ENCODE measurements at places on chromosomes 2 and 18.

DNA sequence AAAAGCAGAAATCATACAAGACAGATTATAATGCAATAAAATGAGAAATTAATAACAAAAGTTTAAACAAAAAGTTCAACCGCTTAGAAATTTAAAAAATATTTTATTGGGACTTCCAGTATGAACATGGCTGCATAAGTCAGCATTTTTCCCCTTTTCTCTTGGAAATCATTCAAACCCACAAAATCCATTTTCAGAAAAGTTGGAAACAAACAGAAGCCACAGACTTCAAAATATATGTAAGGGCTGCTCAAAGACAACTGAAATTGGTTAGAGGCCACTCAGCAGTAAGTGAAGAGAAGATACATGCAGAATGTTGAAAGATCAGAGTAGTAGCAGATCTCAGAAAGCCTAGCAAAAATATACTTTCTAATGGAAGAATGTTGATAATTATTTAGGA, 194.0 kb downstream of the DYSF start:
- no peak for DNase-seq

DNA sequence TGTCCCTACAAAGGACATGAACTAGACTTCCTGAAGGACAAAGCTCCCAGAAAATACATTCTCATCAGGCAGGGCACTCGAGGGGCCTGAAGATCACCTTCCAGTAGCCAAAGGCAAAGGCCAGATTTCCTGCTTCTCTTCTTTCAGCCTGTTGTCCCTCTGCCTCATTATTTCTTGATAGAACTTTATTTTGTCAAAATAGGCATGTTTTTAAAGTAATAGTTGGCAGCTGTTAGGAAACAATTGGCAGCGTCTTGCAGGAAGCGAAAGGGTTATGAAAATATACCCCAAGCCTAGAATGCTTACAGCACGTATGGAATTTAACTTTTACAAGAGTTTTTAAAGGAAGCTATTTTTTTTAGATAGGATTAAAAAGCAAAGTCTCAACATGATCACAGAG, 74.9 kb downstream of the LINC00305 start:
- DNase-seq, result no peak

- DNase-seq, result peak; percentile 63
These were observed 972 bp upstream of the DLX2 start for GRCh38 chr2:172103471-172104272.

DNA sequence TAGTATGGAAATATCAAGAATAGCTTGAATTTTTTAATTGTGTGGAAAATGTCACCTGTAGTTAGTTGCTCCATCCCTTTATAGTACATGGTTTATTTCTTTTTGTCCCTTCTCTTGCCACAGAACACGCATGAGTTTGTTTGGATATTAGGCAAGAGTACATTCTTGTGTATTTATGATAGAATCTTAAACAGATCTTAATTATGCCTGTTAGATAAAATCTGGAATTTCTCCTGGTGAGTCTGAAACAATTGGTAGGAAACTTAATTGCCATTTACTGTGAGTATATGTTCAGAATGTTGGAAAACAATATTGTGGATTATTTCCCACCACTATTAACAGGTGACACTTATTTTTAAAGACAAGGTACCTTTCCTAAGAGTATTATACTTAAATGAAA, 30.2 kb upstream of the CABYR start:
- DNase-seq, result no peak

- peak; percentile 86 for DNase-seq
These were observed 73.8 kb downstream of the TRABD2A start for GRCh38 chr2:84807063-84807485.

- no peak for DNase-seq
These were observed 47.1 kb downstream of the HS1BP3 start for GRCh38 chr2:20603791-20604190.

DNA sequence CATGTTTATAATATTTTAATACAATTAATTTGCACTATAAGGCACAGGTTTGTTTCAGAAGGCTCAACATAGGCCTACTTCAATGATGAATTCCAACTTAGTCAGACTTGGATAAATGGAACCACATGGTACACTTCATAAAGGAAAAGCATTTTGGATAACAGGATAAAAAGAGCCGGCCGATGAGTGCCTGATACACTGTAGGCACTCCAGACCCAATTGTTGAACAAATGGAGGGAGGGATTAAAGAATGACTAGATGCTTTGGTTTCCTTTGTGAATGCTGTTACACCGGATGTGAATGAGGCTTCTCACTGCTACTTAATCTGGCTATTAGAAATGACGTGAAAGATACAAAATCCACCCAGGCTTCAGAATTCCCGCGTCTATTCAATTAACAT, 104.1 kb upstream of the KCTD1 start:
- no peak for DNase-seq

DNA sequence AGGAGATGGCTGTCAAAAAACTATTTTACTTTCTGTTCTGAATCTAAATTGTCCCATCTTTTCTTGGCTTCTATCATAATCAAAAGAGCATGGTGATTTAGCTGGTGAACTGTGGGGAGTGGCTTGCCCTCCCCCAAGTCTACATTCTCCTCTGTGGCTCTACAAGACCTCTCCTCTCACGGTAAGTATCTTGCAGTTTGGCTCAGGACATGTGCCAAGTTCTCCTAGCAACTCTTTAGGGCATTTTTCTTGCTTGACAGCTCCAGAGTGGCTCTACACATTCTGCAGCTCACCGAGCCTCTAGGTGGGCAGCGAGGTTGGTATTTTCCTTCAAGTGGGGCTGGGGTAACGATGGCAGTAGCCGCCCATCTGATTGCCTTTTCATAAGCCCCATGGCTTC, 29.1 kb downstream of the SLC4A5 start:
- no peak for DNase-seq

GRCh38 chr2:1698188-1698945, 45.9 kb downstream of the PXDN start:
- DNase-seq, result no peak

DNA sequence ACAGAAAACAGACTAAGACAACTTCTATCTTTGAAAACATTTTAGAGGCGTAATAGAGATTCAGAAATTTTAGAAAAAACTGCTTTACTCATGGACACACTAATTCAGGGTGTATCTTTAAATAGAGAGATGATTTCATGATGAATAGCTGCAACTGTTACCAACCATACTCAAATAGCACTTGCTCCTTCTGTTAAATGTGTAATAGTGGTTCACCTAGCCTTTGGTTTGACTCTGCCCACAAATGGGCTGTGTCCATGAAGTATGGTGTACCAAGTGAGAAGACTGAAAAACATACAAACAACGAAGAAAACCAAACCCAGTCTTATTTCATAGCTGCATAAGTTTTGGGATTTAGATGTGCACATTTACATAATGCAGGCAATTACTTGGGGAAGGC, 610.6 kb downstream of the PLCL1 start:
- DNase-seq, result no peak

- DNase-seq, result no peak
These were observed 205.1 kb downstream of the TNS1 start for GRCh38 chr2:217797661-217798069.

DNA sequence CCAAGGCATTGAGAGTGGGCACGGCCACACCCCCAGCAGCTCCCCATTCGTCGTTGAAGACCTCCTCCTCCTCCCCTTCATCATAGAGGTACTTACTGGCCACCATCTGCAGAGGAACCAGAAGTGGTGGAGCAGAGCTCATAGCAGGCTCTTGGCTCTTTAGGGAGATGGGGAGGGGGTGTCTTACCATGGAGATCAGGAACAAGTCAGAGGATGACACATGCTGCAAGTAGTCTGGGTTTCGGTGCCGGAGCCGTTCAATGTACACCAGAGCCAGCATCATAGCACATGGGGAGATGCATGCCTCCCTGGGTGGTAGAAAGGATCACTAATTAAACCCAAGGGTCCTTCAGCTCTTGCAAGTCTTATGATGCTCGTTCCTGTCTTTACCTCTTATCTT, 1.9 kb downstream of the CNPPD1 start:
- DNase-seq, result no peak

DNA sequence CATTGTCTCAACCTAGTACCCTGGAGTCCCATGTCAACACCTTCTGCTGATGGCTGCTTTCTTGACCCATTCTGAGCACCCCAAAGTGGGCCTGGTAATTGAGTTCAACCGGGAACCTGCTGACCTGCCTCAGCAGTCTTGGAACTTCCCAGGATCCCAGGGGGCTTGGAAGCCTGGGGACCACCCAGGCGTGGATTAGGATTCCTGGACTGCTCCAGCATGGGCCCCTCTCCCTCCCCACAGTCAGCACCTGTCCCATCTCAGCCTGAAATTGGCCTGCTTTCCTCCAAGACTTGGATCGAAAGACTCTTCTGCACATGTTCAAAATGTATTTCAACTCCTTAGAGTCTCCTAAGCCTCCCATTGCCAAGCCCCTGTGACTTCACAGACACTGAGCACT, 15.4 kb upstream of the MRPL33 start:
- no peak for DNase-seq

GRCh38 chr2:28643327-28643726, 108.3 kb upstream of the PPP1CB start:
- DNase-seq, result no peak

- DNase-seq, result no peak
These were observed 18.8 kb upstream of the SOX11 start for GRCh38 chr2:5673145-5674025.

- DNase-seq, result no peak
These were observed 145.8 kb downstream of the ESCO1 start for GRCh38 chr18:21454725-21455124.

GRCh38 chr18:9405130-9405529, 70.2 kb upstream of the RALBP1 start:
- no peak for DNase-seq

DNA sequence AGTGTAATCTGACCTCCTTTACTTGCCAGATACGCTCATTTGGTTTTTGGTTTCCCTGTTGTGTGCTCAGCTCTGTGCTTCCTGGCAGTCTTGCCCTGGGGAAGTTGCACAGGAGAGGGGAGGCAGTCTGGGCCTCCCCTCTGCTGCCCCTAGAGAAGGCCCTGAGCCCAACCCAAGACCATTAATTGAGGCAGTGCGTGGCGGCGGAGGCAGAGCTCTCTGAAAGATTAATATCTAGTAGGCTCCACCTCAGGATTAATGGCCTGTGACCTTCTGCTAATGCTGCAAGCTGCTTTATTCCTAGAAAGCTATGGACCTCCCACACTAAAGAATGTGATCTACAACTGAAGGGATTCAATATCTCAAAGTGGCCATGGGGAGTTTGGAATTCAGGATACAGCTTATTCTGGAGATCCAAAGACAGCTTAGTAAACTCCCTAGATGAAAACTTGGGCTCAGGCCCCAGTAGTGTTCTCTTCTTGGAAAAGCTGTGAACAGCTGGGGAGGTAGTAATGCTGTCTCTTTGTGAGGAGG, 41.4 kb upstream of the MAPRE2 start:
- DNase-seq, result no peak

DNA sequence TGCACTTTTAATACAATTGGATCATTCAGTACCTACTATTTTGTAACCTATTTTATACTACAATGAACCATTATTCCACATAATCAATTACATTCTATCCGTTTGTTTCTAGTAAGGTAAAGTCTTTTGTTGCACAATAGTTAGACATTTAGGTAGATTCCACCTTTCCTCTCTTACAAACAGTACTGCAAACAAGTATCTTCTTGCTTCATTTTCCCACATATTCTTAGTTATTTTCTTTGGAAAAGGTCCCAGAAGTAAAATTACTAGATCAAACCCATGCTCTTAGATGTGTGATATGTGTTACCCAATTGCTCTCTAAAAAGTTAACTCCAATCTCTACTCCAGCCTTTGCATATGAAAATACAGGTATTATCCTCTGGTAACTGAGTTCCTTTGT, 49.6 kb downstream of the SPIRE1 start:
- DNase-seq, result no peak

GRCh38 chr2:163640542-163641193, 95.1 kb downstream of the FIGN start:
- no peak for DNase-seq

- no peak for DNase-seq
These were observed 35.8 kb upstream of the ACSL3 start for GRCh38 chr2:222825031-222825430.

- DNase-seq, result no peak
These were observed 1.2 kb downstream of the SLC39A6 start for GRCh38 chr18:36127836-36128529.

GRCh38 chr2:42106257-42106816, 58.5 kb downstream of the PKDCC start:
- DNase-seq, result no peak

DNA sequence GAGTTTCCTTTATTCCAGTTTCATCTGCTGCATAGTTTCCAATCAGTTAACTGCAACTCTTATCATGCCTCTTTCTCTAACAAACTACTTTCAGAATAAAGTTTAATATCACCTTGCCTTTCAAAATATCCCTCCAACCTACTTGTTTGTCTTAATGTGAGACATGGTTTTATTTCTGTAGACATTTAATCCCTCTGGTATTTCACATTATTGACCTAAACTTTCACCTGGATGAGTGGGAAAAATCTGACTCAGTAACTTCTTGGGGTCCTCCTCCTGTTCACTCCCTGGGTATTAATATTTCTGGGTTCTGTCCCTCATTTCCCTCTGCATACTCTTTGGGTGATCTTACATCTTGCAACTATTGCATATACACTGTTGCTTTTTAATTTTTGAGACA, 27.9 kb downstream of the MSH6 start:
- DNase-seq, result no peak

DNA sequence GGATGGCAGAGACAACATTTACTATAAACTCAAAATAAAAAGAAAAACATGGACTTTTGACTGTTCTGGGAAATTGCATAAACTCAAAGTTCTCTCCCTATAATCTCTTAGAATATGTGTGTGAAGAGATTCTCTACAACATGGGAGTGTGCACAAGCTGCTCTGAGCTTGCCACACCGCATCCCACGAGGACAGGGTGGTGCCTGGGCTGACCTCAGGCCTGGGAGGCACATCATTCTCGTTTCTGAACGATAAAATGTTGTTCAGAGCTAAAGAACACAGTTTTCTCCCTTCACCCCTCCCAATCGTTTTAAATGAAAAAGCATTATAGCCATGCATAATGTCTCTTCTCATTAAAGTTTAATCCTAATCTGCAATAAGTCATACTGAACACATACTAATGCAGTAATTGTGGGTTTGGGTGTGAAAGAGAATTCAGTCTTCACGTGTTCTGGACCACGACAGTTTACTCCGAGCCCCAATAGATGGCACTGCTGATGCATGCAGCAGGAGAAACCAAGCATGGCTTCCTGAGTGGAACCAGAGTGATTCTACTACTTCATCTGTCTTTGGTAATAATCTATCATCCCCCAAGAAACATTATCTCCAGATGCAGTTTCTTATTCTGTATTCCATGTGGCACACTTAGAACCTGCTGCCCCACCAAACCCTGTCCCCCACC, 46.9 kb upstream of the LAMA1 start:
- DNase-seq, result no peak

DNA sequence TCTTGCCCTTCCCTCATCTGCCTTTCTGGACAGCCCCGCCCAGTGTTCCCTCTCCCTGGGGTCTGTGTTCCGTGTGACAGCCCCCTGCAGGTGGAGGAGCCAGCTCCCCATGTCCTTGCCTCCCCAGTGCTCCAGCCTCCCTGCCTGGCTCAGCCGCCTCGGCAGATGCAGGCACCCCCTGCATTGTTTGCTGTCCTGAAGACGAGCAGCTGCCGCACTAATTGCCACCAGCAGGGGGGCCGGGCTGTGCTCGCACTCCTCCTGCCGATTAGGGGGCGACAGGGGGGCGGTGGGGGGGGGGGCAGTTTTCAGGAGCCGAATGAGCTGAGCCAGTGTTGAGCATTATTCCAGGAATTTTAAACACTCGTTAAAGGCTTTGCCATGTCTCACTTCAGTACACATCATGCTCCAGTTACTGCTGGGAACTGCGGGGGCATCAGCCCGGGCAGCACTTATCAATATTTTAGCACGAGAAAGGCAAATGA, 23.3 kb downstream of the SIX3 start:
- no peak for DNase-seq

GRCh38 chr18:28357766-28358401, 181.0 kb upstream of the CDH2 start:
- no peak for DNase-seq

All from amniotic stem cell (primary cell).